ENCODE measurements at places on chromosomes 3 and 15. TPM values are rescaled to one million over a fixed set of nuclear protein-coding genes. Genes with fewer than 3 reads are reported as not detected.

Gene RUVBL1
- 19.7 TPM for total RNA-seq

Gene CCDC80
- 122 TPM for total RNA-seq

Gene KNG1
- not detected for total RNA-seq

Gene DNAH12
- 0.22 TPM for total RNA-seq

All from cardiac septum (tissue), 1 donor.